ENCODE measurements at places on chromosomes 2 and 18. TPM values are rescaled to one million over a fixed set of nuclear protein-coding genes. Genes with fewer than 3 reads are reported as not detected.

The ANKRD30BL gene
- total RNA-seq = not detected

The DSEL gene
- 1.4 TPM for total RNA-seq

The AMER3 gene
- total RNA-seq = not detected

The KCNG2 gene
- not detected for total RNA-seq

The GKN1 gene
- not detected for total RNA-seq

The VWC2L gene
- not detected for total RNA-seq

The DNAH7 gene
- 0.07 TPM for total RNA-seq

The GATA6 gene
- 4.0 TPM for total RNA-seq

The CD8B2 gene
- not detected for total RNA-seq

The RBBP8 gene
- 110 TPM for total RNA-seq

The TSHZ1 gene
- 6.7 TPM for total RNA-seq

The CRYGD gene
- total RNA-seq = not detected

The CDKL4 gene
- not detected for total RNA-seq

The BMP10 gene
- not detected for total RNA-seq

The SERPINB10 gene
- total RNA-seq = 0.28 TPM

The SCYGR1 gene
- not detected for total RNA-seq

The CNGA3 gene
- not detected for total RNA-seq

The GPR35 gene
- 0.28 TPM for total RNA-seq

The FKBP7 gene
- 6.9 TPM for total RNA-seq

The ANKRD44 gene
- 1.3 TPM for total RNA-seq

The MROH2A gene
- total RNA-seq = not detected

The REG1A gene
- total RNA-seq = not detected

The TLK1 gene
- total RNA-seq = 12.1 TPM

The TCF23 gene
- total RNA-seq = not detected

The KLHL30 gene
- not detected for total RNA-seq

The BCL2 gene
- 2.7 TPM for total RNA-seq

The TMEM178A gene
- 0.56 TPM for total RNA-seq

The MRPL53 gene
- 74.0 TPM for total RNA-seq
